Cerebellar nuclear complex (tissue), 1 donor: ENCODE measurements at places on chromosomes 2 and 18.

DNA sequence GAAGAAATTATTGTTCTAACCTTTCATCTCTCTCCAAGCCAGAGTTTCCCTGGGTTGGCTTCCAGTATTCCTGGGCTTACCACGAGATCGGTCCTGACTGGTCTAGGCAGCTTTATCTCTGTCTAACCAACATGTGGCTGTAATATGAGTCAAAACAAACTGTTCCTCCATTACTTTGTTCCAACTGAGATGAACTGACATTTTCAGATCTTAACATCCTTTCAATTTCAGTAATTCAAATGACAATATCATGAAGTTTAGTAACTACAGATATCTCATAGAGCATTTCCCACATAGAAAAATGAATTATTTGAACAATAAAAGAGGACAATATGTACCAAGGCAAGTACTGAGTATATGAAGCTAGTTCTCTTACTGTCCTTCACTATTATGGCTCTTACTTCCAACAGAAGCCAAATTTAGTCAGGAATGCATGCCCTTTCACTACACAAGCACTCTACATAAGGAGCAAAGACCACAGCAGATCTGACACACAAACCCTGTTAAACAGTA, 15.5 kb downstream of the SLC25A12 start:
- no peak for DNase-seq

DNA sequence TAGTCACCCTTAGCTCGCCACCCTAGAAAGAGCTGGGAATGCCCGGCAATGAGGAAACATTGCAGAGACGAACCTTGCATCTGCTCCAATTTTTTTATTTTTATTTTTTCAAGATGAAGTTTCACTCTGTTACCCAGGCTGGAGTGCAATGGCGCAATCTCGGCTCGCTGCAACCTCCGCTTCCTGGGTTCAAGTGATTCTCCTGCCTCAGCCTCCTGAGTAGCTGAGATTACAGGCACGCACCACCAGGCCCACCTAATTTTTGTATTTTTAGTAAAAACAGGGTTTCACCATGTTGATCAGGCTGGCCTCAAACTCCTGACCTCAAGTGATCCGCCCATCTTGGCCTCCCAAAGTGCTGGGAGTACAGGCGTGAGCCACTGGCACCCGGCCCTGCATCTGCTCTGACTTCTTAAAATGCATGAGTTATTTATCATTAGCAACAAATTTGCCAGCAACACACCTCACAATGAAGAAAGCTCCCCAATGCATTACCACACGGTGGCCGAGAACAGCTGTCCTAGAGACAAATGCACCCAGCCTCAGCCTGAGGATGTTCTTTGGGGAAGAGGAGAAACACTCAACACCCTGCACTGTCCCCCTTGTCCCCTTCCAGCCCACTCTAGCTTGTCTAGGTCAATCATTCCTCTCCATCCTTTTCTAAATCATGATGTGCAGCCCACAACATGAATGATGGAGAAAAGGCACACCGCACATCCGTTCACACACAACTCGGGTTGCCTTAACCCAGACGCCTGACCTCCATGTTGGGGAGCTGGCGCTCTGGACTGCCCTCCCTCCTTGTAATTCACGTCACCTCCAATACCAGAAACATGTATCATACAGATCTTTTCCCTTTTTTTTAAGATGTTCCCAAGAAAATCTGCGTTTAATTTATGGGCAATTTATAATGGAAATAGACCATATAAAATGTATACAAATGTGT, 46.9 kb downstream of the TTC32 start:
- no peak for DNase-seq

- no peak for DNase-seq
Observed at GRCh38 chr18:27772081-27772480, 404.8 kb downstream of the CDH2 start.

GRCh38 chr2:2769481-2770431, 438.7 kb upstream of the MYT1L start:
- DNase-seq: no peak

- no peak for DNase-seq
Observed at GRCh38 chr18:9933865-9934264, 20.0 kb downstream of the VAPA start.

GRCh38 chr2:101089419-101089818, 61.8 kb downstream of the TBC1D8 start:
- no peak for DNase-seq

DNA sequence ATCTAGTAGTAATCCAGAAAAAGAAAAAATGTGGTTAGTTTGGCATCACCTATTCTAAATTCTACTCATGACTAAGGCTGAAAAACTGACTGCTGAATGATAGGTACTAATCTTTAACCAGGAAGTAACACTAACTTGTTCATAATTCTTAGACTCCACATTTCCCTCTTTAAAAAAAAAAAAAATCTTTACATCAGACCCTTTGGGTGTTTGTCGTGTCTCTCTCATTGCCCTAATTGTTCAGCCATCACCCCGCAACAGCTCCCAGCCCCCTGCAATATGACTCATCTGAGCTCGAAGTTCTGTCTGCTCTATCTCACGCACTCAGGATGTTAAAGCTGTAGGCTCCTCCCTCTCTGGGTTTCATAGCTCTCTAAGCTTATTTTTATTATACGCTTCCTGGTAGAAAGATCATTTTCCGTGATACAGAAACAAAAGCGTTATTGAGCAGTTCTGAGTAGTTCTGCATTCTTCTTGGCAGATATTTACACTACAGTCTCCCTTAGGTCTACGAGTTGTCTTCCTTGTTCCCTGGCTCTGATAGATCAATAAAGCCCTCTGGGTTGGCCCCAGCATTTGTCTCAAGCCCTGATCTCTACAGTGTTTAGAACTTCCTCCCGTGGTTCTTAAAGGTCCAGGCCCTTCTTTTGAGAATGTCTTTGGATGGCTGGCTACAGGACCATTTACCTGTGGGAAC, 95.6 kb downstream of the TNFRSF11A start:
- no peak for DNase-seq

GRCh38 chr2:108982259-108982679, 6.8 kb downstream of the EDAR start:
- DNase-seq: no peak

DNA sequence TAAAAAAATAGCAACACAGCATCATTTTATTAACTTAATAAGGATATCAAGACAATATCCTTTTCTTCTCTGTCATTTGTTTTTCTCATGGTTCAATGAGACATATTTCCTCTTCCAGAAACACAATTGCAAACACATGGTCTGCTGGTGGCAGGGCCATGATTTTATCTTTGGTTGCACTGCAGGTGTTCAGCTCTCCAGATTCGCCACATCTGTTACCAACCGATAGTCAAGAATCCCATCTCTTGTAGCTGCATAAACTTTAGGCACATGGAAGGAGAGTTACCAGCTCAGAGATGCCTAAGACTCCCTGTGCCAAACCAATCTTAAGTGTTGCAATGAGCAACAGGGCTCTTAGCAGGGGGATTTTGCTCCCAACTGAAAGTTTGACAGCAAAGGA, 1303.2 kb upstream of the CELF4 start:
- DNase-seq: no peak

DNA sequence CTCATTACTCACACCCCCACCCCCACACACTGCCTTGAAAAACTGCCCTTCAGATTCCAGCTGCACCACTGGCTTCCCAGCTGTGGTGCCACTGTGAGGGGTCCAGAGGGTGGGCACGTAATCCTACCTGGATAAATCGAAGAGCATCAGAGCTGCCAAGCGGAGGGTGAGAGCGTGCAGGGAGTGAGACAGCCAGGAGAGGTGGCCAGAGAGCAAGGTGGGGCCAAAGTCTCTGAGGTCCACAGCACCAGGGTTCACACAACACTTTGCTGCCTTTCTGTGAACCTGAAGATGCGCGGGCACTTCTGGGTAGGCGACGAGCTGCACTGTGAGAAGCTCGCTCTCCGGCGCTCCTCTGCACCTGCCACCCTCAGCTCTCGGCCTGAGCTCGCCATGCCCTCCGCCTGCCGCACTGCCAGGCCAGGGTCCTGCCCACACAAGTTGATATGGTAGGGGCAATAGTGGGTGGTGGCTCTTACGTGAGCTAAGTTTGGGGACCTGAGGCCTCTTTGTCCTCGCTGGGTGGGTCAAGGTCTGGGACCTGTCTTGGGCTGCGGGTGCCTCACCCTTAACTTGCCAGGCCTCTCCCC, 83.9 kb downstream of the MARCO start:
- no peak for DNase-seq

GRCh38 chr18:62660691-62661090, 54.6 kb upstream of the PHLPP1 start:
- DNase-seq: no peak

DNA sequence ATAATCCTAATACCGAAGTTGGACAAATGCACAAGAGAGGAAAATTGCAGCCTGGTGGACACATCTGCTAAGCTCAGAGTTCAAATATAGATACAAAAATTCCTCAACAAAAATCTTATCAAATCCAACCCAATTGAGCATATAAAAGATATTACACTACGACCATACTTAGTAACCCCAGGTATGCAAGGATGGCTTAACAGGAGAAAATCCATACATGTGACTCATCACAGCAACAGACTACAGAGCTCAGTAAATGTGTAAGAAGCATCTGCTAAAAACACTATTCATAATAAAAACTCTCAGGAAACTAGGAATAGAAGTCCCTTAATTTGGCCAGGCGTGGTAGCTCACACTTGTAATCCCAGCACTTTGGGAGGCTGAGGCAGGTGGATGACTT, 28.3 kb downstream of the HS6ST1 start:
- no peak for DNase-seq

- DNase-seq: no peak
Observed at GRCh38 chr18:57208047-57208446, 61.2 kb downstream of the BOD1L2 start.

DNA sequence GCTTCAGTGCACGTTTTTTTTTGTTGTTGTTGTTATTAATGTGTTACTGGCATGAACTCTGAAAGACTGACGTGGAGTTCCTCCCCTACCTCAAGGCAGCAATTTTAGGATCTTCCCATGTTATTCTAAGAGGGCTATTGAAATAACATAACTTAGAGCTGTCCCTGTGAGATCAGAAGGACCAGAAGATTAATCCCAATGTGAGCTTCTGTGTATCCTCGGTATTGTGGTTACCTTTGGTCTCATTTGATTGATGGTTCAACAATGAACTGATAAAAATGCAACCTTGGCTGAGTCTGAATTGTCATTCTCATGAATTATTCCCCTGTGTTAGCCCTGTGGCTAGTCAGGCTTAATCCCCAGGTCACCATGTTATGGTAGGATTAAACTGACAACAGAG, 394.1 kb downstream of the TRIB2 start:
- no peak for DNase-seq

DNA sequence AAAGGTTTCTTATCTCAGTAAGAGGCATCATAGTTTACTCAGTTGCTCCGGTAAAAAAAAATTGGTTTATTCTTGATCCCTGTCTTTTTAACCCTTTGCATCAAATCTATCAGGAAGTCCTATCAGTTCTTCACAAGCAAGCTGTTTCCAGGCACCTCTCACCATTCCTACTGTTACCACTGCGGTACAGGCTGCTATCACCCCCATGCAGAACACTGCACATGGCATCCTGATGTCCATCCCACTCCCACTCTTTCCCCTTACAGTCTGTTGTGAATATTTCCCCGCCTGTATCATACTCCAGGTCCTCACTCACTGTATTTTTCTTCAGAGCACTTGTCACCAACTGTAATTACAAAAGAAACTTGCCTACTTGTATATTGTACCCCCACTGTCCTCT, 5.3 kb upstream of the CNRIP1 start:
- no peak for DNase-seq

DNA sequence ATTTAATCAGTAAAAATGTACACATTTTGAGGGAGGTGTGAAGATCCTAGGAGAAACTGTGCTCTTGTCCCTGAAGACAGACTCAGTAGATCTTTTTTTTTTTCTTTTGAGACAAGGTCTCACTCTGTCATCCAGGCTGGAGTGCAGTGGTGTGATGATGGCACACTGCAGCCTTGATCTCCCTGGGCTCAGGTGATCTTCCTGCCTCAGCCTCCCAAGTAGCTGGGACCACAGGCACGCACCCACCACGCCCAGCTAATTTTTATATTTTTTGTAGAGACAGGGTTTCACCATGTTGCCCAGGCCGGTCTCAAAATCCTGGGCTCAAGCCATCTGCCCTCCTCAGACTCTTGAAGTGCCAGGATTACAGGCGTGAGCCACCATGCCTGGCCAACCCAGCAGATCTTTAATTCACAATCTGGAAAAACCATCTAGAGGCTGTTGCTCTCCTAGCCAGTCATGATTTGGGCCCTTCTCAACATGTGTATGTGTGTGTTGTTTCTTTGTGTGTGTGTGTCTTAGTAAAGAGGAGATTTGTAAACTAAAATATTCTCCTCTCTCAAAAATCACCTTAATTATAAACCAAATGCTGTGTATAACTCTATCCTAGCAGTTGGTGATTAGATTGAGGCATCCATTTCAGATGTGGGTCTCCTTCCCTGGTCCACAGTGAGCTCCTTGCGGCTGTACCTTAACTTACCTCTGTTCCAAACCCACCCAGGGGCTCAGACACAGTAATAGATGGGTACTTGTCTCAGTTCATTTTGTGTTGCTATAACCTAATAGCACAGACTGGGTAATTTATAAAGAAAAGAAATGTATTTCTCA, 3.9 kb upstream of the MYCN start:
- no peak for DNase-seq

DNA sequence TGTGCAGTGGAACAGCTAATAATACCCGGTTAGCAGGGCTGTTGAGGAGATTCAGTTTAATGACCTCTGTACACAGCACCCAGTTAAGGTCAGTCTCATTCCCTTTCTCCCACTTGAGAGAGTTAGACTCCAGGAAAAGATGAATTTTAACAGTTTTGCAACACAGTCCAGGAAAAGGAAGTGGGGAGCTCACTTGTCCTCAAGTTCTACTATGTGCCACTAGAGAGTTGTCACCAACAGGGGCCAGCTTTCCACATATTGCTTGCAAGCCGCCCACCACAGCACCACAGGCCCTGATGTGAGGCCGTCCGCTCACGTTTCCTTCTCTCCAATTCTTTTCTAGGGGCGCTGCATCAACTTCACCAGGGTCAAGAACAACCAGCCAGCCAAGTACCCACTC, 142.1 kb downstream of the GFPT1 start:
- no peak for DNase-seq

- DNase-seq: no peak
Observed at GRCh38 chr2:240112914-240113690, 23.0 kb downstream of the COPS9 start.

- no peak for DNase-seq
Observed at GRCh38 chr2:178700922-178701342, 106.3 kb downstream of the TTN start.

GRCh38 chr2:236915186-236915585, 170.5 kb upstream of the COPS8 start:
- DNase-seq: no peak

DNA sequence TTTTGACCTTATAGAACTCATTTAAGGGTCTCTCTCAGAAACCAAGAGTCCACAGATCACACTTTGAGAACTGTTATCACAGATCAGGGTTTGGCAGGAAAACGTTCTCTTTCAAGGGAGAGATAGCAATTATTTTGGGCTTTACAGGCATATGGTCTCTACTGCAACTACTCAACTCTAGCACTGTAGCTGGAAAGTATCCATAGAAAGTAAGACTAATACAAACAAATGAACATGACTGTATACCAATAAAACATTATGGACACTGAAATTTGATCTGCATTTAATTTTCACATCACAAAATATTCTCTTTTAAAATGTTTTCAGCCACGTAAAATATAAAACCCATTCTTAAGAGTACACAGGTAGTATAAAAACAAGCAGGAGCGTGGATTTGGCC, 100.5 kb downstream of the TRIP12 start:
- no peak for DNase-seq

- DNase-seq: no peak
Observed at GRCh38 chr18:35851286-35851970, 121.1 kb upstream of the RMP24 start.
